Uterus (tissue), 4 donors: ENCODE measurements at places on chromosomes 1 and 21. TPM values are rescaled to one million over a fixed set of nuclear protein-coding genes. Genes with fewer than 3 reads are reported as not detected.

GRCh38 chr21:36487641-36488307, 7.9 kb upstream of the CLDN14 start:
- DNase-seq = no peak

- no peak for DNase-seq
Measured at GRCh38 chr1:150173141-150173585, 23.4 kb downstream of the PLEKHO1 start.

GRCh38 chr1:243294723-243295121, 38.9 kb downstream of the SDCCAG8 start:
- DNase-seq = no peak

GRCh38 chr1:107648071-107648470, 316.9 kb downstream of the VAV3 start:
- DNase-seq = no peak

Gene OR2AK2
- total RNA-seq = not detected

DNA sequence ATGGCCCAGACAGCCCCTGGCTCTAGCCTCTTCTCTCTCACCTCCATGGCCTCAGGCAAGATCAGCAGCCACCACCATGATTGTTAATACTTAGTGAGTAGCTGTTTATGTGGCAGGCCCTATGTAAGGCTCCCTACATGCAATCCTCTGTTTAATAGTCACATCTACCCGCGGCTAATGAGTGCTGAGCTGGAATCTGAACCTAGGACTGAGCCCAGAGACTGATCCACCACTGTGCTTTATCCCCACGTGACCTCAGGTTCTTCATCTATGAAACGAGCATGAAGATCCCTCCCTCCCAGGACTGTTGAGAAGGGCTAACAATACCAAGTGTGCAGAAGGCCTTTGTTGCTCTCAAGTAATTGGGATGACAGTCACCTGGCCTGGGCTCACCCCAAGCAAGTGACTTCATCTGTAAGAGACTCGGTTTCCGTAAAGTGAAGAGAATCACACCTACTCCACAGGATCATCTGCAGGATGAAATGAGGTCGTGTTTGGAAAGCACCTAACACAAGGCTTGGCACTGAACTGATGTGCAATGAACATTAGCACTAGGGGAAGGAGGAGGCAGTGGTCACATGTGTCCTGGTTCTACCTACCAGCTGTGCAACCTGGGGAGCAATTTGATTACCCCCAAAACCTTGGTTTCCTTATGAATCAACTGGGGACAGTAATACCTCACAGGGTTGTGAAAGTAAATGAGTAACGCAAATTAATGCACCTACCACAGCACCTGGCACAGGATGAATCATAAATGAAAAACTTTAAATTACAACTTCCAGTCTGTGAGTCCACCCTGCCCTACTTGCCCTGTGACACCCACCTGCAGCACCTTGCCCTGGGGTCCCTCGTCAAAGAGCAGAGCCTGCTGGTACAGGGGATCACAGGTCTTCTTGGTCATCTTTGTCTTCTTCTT, 37.2 kb downstream of the RIMS3 start:
- DNase-seq = no peak

DNA sequence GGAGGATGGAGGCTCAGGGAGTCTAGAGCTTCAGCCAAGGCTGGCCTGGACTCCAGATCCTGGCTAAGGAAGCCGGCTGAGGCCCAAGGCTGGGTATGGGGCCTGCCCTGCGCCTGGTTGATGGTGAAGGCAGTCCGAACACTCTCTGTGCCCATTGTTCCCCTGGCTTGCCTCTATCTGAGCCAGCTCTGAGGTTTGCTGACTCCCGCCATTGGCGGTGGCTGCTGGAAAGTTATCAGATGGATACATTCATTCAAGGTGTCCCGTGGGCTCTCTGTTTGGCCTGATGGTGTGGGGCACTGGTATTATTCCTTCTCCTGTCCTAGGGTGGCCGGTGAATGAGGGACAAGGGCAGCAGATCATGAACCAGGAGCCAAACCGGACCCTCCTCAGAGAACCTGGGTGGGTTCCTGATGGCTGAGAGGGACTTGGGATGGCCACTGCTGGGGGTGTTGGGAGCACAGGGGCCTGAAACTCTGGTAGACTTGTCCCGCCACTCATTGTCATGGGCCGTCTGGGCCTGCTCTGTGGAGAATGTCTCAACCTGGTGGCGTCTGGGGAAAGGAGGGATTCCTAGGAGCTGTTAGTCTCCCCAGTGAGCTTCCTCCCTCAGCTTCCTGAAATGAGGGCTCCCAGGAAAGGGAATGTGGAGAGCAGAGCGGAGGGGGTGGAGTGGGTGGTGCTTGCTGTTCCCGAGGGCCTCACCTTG, 22.2 kb downstream of the SLC26A9 start:
- DNase-seq = no peak
